ENCODE measurements at places on chromosomes 7 and 10.

GRCh38 chr7:38953227-38953626 is 24.5 kb upstream of the POU6F2 start:
- DNase-seq = no peak

DNA sequence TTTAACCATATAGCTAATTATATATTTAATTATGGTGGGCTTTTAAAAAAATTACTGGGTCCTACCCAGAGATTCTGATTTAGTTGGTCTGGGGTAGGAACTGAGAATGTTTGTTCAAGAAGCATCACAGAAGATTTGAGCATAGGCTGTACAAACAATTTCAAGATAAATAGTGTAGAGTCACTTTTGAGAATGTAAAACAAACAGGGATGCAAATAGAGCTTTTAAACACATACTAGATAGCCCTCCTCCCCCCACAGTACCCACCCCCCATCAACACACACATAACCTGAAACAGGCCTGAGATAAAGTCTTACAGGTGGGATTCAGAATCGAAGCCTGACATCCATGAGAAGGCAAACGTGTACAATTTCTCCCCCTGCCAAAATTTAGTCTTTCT is 15.6 kb upstream of the REEP3 start:
- no peak for DNase-seq

GRCh38 chr10:23367896-23368595 is 23.4 kb upstream of the C10orf67 start:
- DNase-seq = peak; percentile 48

- DNase-seq = no peak
These were observed 21.5 kb downstream of the HERC4 start for GRCh38 chr10:68053553-68053952.

DNA sequence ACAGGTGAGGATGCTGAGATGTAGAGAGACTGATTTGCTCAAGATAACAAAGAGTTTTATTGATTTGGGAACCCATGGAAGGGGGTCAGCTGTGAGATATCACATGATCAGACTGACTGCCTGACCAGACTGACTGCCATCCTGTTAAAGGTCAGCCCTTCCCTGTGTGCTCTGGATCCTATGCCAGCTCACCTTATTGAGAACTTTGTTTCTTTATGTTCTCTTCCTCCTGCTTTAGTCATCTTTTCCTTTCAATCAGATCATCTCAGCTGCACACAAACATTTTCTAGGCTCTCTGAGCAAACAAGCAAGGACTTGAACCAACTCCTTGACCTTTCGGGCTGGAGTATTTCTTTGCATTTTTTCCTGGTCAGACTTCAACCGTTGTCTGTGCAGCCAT is 50.0 kb upstream of the MTPN start:
- DNase-seq = no peak

GRCh38 chr7:81068-81925 is 111.1 kb upstream of the FAM20C start:
- no peak for DNase-seq

- no peak for DNase-seq
These were observed 159.7 kb downstream of the CCDC3 start for GRCh38 chr10:12841826-12842225.

GRCh38 chr7:32957326-32958045 is at the start of gene FKBP9:
FKBP9 (plus strand) TSS chr7:32957440; CDS start chr7:32957574, 134 bp downstream.
- peak; percentile 96 for DNase-seq

- DNase-seq = no peak
These were observed 613.6 kb upstream of the PHF14 start for GRCh38 chr7:10360050-10360449.

DNA sequence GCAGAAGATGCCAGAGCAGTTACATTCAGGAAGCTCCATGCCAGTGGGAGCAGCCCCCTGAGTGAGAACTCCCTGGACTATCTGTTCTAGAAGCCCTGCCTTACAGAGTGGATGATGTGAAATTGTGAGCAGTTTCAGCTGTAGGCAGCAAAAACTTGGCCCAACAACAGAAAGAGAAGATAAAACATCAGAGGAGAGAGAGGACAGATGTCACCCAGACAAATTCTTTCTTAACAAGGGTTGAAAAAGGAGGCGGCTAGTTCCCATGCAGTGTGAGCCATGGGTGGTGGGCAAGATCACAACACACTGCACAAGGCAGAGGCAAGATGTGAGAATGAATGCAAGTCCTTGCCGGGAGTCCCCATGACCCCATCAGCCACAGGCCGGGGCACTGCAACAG is 46.6 kb upstream of the FXYD4 start:
- DNase-seq = no peak

DNA sequence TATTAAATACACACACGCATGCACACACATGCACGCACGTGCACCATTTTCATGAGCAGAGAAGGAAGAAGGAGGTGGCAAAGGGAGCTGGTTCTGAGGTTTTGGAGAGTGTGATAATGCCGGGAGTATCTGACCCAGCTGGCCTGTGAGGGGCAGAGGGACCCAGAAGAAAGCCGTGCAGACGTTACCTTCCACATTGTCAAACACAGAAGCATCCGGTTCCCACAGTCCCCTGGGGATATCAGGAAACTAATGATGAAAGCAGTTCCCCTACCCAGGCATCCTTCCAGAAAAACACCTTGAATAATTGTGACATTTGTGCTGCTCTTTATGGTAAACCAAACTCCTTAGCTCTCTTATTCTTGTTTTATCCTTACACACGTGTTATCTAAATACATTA is 85.7 kb upstream of the FAM180A start:
- no peak for DNase-seq

All from kidney (tissue), 22 donors.